ENCODE measurements at places on chromosomes 1 and 21.

DNA sequence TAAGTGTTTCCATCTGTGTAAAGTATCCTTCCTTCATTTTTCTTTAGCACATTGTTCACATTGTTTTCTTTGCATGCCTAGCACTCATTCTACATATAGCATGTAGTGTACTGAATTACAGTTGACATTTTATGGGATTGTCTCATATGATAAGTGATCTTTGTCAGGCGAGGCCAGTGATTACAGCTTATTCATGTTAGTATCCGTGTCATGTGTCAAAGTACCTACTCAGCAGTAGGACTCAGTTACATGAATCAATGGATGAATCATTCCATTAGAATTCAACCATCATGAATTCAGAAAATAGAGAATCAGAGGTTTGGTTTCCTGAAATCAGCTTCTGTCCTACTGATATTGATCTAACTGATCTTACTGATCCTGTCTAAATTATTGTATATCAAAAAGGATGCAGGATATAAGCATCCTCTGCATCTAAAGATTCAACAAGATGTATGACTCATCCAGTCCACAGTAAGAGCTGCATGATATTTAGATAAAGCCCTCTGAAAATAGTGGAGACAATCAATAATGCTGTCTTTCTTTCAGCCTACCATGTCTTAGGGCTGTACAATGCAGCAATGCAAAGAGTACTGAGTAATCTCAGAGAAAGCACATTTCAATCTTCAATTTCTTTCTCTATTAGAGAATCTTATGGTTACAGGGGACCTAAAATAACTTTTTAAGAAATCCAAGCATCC is 20.7 kb upstream of the HRNR start:
- DNase-seq: no peak

- peak; percentile 89 for DNase-seq
These were observed 33.5 kb upstream of the TARBP1 start for GRCh38 chr1:234512451-234512861.

DNA sequence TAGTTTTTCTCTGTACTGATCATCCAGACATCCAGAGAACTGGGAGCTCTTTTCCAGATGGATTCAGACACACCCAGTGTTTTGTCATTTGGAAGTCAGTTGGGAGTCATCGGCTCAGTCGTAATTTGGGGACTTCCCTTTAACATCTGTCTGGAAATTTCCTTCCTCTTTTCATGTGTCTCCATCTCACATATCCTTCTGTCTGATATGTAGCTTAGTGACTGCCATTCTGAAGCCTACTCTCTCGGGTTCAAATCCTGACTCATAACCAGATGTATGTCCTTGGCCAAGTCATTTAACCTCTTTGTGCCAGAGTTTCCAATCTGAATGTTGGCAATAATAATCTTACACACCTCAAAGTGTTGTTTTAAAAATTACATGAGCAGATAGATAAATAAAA is 3.0 kb downstream of the MORC3 start:
- peak; percentile 78 for DNase-seq

DNA sequence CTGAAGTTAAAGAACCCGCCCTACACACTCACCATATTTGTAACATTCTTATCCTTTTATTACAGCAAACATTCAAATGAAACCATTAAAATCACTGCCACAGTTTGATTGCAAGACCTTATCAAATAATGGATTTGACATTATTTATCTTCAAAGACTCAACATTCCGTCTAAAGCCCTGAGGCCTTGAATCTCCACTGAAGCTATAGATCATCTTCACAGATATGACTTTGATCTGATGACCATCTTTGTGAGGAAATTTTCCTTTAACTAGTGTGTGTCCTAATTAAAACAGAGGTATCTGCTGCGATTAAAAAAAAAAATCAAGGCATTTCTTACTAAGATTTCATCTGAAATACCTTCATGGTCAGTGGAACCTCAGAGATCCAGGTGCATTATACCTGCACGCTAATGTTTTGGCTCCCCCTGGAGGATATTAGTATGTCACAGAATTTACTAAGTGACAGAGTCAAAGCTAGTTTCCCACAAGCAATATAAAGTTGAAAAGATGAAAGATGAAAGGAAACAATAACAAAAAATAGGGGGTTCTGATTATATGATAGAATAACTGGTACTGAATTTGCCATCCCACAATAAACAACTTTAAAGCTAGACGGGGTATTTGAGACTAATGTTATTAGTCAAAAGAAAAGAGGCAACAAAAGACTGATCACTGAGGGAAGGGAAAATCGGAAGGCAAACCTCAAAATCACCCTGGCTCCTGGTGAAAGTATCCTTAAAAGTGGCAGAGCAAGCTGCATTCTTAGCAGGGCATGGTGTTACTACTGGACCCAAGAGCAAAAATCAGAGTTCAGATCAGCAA is 923.4 kb downstream of the NCAM2 start:
- no peak for DNase-seq

DNA sequence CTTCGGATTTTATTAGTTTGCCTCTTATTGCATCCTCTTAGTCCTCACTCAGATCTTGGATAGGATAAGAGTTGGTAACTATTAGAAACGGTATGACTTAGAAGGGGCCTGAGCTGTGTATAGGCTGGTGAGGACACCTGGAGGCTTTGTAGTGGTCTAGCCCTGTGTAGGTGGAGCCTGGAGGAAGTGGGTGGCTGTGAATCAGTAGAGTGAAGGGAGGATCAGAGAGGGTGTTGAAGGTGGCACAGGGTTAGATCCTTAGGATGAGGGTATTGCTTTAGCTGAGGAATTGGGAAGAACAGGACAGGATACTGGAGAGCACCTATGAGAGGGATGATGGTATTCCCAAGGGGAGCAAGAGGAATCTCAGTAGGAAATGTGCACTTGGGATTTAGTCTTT is 5.7 kb downstream of the VANGL1 start:
- no peak for DNase-seq

- no peak for DNase-seq
These were observed 55.5 kb downstream of the PLPPR5 start for GRCh38 chr1:98949166-98949565.

DNA sequence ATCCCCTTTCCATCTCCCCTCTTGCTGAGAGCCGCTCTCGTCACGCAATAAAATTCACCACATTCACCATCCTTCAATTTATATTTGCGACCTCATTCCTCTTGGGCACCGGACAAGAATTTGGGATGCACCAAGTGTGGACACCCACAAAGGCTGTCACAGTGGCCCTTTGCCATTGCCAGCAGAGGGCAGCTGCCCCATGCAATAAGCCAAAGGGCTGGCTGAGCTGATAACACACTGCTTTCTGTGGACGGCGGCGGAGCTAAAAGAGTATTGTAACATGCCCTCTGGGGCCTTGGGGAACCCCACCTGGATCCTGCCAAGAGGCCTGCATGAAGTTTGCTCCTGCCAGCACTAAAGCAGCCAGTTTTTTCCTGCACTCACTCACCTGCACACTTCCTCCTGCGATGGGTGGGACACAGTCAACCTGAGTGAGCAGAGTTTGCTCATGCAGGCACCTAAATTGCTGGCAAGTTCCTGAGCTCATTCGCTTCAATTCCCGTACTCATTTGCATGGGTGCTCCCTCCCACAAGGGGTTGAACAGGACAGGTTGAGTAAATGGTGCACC is 792.3 kb upstream of the ADAMTS5 start:
- no peak for DNase-seq

DNA sequence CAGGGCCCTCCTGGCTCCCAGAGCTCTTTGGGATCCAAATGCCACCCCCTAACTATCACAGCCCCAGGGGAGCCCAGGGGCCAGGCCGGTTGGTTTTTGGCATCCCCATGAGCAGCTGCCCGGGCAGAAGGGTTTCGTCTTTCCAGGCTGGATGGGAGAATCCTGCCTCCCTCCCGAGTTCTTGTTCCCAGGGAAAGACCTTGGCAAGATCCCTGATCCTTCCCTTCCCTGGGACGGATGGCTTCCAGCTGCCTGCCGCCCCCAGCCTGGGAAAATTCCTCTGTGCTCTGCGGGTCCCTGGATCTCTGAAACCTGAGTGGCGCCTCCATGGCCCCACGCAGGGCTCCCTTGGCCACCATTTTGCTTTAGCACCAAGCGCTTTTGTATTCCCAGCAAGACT is 55.6 kb downstream of the TAS1R2 start:
- no peak for DNase-seq

- DNase-seq: no peak
These were observed 70.5 kb upstream of the CNIH3 start for GRCh38 chr1:224545571-224545970.

GRCh38 chr1:6030132-6030531 is 15.6 kb upstream of the KCNAB2 start:
- DNase-seq: no peak

GRCh38 chr1:24364975-24365678 is 46.0 kb downstream of the GRHL3 start:
- peak; percentile 83 for DNase-seq

DNA sequence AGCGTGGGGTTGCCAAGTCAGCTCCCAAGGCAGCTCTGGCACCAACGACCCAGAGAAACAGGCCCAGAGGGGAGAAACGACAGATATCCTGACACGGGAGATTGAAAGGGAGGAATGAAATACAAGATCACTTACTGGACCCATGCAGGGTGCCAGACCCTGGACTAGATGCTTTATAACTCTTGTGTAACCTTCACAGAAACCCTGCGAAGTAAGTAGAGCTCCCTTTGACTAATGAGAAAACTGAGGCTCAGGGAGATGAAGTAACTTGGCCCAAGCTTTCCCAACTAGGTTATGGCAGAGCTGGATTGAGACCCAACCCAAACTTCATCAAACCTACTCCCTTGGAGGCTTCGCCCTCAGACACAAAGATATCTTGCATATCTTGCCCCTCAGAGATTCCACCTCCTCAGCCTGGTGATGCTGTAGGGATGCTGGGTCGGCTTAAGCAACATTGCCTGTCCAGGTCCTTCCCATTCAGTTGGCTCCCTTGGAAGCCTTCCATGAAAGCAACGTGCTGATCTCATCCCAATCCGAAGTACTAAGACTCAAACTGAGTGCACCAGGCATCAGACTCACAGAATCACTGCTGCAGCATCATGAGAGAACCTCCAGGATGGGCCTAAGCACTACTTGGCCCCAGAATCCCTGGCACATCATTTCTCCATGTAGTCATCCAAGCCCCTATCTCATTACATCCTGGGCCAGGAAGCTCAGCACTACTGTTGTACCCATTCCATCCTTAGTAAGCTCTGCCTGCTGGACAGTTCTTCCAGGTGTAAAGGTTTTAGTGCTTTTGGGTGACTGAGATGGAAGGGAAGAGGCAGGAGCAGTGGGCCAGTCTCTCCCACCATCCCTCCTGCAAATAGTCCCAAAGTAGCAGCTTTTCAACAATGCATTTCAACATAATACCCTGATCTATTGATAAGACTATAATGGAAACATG is 1.1 kb upstream of the IGSF9 start:
- no peak for DNase-seq

DNA sequence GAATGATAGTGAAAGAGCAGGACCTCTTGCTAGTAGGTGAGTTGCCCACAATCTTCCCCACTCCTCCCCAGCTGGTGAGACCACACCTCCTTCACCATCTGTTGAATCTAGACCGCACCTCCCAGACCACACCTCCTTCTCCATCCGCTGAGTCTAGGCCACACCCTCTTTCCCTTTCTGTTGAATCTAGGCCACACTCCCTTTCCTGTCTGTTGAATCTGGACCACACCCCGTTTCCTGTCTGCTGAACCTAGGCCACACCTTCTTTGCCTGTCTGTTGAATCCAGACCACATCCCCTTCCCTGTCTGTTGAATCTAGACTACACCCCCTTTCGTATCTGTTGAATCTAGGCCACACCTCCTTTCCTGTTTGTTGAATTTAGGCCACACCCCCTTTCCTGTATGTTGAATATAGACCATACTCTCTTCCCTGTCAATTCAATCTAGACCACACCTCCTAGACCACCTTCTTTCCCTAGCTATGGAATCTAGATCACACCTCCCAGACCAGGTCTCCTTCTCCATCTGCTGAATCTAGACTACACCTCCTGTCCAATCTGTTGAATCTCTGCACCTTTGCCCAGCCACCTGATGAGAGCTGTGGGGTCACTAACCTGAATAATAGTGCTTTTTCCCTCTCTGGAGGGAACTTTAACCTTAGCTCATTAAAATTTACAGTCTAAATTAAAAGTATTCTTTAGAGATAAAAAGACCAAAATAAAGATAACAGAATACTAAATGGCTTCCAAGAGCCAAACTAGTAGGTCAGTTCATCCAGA is 116.3 kb downstream of the DAB1 start:
- no peak for DNase-seq

- DNase-seq: no peak
These were observed 422.9 kb downstream of the SETD4 start for GRCh38 chr21:35637431-35637830.

DNA sequence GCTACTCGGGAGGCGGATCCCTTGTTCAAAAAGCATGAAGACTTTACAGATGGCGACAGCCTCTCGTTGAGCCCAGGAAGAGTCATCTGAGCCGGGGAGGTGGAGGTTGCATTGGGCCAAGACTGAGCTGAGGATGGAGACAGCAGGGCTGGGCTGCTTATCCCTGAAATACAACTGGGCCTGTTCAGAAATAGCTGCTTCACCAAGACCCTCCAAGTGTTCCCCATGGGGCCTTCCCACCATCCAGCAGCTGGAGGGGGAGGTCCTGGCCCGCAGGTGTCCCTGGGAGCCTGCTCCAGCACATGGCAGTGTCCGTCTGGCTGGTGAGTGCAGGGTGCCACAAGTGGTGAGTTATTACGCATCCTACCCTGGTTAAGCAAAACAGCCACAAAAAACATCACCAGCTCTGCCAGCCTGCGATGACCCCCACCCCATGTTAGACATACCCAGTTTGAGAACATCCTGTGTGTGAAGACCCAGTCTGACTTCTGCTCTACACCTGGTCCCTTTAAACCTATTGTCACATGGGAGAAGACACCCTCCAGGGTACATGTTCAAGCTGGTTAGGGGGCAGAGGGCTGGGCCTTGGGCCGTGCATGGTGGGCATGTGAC is 93.1 kb upstream of the TMPRSS2 start:
- no peak for DNase-seq

GRCh38 chr1:230016159-230016558 is 50.9 kb upstream of the GALNT2 start:
- DNase-seq: no peak

GRCh38 chr1:63674238-63674864 is 81.1 kb downstream of the PGM1 start:
- DNase-seq: peak; percentile 9

GRCh38 chr1:185768371-185768770 is 34.2 kb downstream of the HMCN1 start:
- no peak for DNase-seq
